ENCODE measurements at places on chromosomes 4 and X.
A peak's percentile ranks its signal among the peaks of the same experiment; 100 is the strongest.

DNA sequence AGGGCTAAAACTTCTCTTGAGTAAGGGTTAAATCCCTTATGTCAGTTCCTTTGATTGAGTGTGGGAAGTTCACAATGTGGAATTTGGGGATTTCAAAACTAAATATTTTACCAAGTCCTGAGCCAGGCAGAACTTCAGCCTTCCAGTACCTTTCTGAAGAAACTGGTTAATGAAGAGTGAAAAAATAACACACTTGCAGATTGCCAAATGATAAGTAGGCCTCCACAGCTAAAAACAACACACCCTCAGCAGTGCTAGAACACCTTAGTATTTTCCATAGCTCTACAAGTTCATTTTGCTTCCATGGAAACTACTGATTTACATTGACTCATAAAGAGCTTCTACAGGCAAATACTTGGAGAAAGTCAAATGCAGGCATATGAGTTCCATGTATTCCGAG is 326.8 kb downstream of the ZNF674 start:
- no peak for DNase-seq

DNA sequence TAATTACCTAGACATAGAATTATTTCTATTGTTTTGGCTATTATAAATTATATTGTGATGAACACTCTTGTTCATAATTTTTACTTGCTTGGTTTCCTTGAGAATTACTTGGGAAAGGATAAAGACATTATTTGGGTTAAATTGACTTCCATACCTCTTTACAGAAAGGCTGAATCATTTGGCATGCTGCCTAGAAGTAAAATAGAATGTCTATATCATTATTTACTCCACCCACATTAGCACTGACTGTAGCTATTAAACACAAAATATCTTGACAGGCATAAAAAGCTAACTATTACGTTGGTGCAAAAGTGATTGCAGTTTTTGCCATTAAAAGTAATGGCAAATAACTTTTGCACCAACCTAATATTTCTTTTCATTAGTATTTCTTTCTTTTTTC is 29.7 kb upstream of the ADH6 start:
- no peak for DNase-seq

- DNase-seq = peak; percentile 48
Observed at GRCh38 chrX:15815779-15816437, 25.6 kb downstream of the ZRSR2 start.

- DNase-seq = peak; percentile 18
Observed at GRCh38 chr4:144562019-144562705, 83.8 kb upstream of the HHIP start.

DNA sequence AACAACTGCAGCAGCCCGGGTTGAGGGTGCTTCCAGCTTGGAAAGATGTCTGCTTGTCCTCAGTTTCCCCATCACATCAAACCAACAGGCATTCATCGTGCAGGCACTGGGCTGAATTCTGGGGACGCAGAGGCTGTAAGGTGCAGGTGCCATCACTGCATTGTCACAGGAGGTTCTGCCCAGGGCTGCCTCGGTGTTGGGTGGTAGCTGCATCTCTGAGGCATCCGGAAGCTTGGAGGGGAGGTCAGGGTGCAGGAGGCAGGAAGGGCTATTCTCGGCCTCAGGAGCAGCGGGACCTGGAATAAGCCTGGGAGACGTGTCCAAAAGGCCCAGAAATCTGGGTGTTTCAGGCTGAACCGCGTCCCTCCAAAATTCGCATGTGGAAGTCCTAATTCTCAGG is 134.6 kb downstream of the HMX1 start:
- no peak for DNase-seq

Measured in brain (organoid and tissue), 16 donors.